ENCODE measurements at places on chromosomes 16 and 17.

DNA sequence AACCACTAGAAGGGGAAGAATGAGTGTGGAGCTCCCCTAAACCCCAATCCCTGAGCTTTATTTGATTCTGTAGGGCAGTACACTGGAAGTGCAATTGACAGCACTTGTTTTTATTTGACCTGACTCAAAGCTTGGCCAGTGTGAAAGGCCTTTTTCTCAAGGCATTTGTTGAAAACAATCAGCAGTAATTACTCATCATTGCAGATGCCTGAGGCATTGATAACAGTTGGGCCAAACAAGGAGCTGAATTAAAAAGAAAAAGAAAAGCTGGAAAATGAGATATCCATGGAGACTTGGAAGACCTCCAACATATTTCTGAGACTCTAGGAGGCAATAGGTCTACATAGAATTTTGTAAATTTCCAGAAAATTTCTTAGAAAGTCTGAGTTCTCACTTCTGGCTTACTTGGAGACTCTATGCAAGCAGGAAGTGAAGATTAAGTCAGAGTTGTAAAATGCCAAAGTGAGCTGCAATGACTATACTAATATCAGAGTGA is 200.8 kb upstream of the KCNJ16 start:
- DNase-seq, result no peak

DNA sequence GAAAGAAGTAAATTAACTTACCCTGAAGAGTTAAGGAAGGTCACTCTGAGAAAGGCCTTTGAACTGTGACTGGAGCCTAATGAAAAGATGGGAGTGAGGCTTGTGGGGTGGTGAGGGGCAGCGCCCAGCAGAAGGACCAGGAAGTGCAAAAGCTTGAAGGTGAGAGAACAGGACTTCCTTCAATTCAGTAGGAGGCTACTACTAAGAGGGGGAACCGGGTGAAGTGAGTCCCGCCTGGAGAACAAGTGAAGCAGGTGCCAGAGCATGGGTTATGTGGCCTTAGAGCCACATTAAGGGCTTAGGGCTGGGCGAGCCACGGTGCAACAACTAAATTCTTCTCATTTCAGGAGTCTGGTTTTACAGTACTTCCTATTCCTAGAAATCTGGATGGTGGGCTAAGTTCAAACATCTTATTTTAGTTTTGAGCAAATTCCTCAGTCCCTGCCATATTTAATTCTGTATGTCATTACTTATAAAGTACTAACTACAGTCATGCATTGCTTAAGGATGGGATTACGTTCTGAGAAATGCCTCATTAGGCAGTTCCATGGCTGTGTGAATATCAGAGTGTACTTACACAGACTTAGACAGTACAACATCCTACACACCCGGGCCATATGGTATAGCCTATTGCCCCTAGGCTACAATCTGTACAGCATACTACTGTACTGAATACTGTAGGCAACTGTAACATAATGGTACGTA is 5.1 kb downstream of the CFAP20 start:
- no peak for DNase-seq

DNA sequence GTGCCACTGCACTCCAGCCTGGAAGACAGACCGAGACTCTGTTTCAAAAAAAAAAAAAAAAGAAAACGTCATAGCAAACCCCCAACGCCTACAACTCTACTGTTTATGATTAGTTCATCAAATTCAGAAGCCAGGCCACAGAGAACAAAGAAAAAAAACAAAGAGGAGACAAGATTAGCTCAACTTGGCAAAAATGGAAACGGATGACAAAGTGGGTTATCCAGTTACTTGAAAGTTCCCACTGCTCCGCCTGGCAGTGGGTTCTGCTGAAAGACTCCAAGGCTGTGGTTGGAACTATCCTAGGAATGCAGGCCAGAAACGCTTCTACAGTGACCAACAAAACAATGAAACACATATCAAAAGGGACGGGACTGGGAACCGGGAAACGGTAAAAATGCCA is 53.1 kb downstream of the MRM3 start:
- DNase-seq, result no peak

- DNase-seq, result peak; percentile 35
Measured at GRCh38 chr17:4566785-4567184, 6.4 kb upstream of the GGT6 start.

DNA sequence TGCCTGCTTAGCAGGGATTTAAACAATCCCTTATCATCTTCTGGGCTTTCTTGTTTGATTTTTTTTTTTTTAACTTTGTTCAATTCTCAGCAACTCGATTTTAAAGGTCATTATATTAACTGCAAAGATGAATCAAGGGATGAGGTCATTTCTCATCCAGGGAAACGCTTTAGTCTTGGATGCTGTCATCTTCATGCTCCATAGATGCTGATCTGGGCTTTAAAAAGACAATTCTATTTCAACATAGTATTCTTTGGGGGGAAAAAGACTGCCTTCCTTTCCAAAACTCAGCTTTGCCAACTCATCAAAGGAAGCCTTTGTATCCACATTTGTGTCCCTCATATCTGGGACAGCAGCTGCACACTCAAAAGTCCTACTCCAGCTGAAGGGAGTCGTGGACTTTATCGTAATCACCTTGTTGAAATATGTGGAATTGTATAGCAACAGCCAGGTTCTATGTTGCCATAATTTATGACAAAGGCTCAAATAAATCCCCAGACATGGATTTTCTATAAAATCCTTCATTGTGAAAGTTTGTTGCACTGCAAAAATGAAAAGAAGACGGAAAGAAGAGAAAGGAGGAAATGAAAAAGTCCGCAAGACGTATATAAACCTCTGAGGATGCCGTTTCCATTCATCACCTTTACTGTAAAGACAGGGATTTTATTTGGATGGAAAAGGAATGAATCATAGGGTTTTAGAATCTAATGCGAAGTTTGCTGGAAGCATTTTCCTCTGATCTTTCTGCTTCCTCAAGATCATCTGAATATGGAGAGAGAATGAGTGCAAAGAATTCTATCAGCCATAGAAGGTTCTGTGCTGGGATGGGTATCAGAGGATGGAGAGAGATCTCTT is 48.6 kb upstream of the XYLT1 start:
- no peak for DNase-seq

DNA sequence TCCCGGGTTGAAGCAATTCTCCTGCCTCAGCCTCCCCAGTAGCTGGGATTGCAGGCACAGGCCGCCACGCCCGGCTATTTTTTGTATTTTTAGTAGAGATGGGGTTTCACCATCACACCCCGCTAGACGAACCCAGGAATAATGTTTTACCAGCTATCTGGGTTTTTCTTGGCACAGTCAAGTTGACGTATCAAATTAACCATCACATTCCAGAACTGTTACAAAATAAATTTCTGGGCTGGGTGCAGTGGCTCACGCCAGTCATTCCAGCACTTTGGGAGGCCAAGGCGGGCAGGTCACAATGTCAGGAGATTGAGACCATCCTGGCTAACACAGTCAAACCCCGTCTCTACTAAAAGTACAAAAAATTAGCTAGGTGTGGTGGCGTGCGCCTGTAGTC is 501.2 kb downstream of the SHISA9 start:
- DNase-seq, result no peak

DNA sequence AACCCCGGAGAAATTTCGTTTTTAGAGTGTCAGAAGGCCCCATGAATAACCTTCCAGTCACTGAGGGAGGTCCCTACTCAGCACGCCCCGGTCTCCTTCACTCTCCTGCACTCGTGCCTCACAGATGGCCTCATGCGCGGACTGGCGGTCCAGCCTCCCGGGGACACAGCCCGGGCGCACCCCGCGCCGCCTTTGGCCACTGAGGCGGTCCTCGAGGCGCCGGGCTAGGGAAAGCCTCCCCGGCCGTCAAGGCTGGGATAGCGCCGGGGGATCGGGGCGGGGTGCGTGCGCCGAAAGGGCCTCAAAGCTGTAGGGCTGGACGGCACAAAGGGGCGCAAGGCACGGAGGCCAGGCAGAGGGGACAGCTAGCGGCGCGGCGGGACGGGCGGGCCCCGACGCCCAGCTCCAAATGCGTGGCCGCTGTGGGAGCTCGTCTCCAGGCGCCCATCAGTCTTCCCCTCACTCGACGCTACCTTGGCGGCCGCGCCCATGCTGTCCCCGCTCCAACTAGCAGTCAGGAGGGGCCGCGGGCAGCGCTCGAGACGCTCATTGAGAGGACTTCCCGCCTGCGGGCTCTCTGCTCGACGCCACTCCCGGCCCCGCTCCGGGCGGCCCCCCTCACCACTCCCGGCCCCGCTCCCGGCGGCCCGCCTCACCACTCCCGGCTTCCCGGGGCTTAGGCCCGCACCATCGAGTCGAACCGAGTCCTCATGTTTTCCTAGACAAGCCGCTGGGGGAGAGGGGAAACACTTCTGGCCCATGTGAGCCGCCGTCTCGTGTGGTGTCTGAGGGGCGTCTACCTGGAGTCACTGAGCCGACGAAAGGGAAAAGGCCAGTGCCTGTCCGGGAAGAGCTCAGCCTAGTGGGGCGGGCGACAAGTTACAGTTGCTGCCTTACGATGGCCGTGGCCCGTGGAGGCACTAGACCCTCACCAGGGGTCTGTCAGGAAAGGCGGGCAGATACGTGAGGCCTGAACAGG is at the start of gene USP6:
Gene USP6, plus strand, starts transcription at position 360 of the 979 bp plus-strand sequence. CDS start 14,336 bp downstream, outside the sequence.
- peak; percentile 7 for DNase-seq

- DNase-seq, result no peak
Measured at GRCh38 chr17:65364438-65364837, 197.0 kb downstream of the AXIN2 start.

DNA sequence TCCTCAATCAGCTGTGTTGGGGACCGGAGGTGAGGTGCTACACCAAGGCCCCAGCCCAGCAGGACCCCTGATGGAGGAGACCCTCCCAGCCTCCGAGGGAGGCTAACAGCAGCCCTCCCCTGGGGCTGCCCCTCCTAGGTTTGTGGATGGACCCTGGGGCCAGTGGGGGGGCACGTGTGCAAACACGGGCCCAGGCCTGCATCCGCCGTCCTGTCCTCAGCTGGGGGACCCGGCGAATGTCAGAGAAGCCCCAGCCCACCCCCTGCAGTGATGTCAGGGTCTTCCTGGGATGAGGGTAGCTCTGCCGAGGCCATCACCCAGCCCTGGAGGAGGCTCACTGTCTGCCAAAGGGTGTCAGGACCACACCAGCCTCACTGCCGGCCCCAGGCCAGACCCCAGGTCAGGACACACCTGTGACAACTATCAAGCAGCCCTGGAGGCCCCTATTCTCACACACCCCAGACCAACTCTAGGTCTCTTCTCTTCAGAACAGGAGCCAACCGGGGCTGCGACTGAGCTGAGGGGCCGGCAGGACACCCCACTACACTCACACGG is 26.7 kb downstream of the CEP131 start:
- no peak for DNase-seq

- DNase-seq, result no peak
Measured at GRCh38 chr16:56336071-56336688, 89.2 kb downstream of the AMFR start.

- DNase-seq, result peak; percentile 37
Measured at GRCh38 chr16:85988723-85989313, 89.9 kb downstream of the IRF8 start.

DNA sequence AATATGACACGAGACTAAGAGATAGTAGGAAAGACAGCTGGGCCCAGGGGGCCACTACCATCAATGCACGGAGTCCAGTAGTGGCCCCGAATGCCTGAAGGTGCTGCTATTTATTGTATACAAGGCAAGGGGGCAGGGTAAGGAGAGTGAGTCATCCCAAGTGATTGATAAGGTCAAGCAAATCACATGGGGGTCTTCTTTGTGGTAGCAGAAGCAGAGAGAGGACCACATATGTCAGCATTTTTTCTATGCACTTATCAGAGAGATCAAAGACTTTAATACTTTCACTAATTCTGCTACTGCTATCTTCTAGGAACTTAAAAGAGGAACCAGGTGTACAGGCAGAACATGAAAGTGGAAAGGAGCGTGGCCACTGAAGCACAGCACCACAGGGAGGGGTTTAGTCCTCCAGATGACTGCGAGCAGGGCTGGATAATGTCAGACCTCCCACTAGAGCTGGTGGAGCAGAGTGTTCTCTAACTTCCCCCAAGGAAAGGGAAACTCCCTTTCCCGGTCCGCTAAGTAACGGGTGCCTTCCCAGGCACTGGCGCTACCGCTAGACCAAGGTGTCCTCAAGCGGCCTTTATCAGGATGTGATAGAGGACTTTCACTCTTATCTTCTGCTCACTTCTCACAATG is 26.4 kb upstream of the ARL4D start:
- DNase-seq, result no peak

GRCh38 chr16:49835161-49835777 is 20.6 kb downstream of the ZNF423 start:
- no peak for DNase-seq

- DNase-seq, result no peak
Measured at GRCh38 chr17:82596837-82597672, 51.2 kb downstream of the WDR45B start.

- DNase-seq, result no peak
Measured at GRCh38 chr16:73530529-73530928, 482.6 kb upstream of the ZFHX3 start.

DNA sequence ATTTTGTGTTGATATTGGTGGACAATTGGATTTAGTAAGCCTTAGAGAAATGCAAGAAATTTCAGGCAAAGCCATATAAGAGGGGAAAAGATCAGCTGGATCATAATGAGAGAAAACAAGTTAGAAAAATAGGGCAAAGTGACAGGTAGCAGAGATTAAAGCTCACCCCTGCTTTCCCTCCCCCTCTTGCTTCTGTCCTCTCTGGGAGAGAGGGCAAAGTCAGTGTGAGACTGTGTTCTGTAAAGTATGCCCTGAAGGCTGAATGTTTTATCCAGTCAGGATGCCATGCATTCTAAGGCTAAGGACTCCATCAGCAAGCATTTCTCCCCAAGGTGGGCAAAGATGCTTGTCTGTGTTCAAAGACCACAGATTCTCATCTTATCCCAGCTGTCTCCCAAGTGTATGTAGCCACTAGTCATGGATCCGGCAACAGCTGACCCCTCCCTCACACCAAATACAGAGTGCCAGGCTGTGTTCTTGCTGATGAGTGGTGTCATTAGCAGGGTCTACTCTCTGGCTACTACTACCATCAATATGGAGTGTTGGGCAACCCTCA is 136.2 kb upstream of the DNAH9 start:
- DNase-seq, result no peak

DNA sequence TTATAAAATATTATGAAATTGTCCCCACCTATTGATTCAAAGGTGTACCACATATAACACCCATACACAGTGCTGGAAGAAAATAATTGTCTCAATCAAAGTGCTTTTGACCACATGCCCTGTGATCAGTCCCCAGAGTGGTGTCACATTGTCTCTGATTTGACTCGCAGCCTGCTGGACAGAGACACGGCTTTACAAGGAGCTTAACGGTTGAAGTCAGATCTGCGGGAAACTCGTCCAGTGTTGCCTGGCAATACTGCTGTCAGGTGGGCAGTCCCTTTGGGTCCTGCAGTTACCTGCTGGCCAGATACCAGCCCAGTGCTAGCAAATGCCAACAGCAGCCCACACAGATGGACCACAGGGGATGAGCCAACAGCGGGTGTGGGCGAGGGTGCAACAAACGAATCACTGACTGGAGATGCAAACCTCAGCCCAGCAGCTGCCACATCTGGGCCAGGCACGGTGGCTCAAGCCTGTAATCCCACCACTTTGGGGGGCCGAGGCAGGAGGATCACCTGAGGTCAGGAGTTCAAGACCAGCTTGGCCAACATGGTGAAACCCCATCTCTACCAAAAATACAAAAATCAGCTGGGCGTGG is 26.2 kb upstream of the SSTR2 start:
- no peak for DNase-seq

GRCh38 chr16:20397468-20398074 is 7.0 kb downstream of the PDILT start:
- DNase-seq, result no peak

- DNase-seq, result peak; percentile 38
Measured at GRCh38 chr17:41308251-41308917, 725 bp downstream of the KRTAP16-1 start.

- DNase-seq, result peak; percentile 63
Measured at GRCh38 chr17:49361129-49361901, 735 bp downstream of the ZNF652 start.
